ENCODE measurements at places on chromosomes 12 and 14.

DNA sequence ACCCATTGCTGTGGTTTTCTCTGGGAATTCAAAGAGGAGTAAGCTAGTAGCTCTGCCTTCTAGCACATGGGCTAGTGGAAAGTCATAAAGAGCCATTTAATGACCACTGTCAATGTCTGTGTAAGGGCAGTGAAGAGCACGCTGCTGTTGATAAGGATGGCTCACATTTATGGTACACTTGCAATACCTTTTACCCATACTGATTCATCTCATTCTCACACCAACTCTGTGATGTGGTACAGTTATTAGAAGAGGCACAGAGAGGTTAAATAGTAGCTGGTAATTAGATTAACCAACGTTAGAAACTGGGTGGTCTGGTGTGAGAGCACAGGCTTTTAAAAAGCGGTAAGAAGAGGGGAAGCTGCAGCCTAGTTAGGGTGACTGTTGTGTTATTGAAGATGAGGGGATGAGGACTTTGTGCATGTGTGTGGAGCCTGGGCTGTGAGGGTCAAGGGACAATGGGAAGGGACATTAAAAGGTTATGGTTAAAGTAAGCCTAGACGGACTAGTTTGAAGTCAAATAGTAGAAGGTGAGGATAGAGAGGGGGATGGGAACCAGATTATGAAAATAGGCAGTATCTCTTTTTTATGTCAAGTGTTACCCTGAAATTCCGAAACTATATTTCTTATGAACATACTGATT lies 25.2 kb downstream of the RASSF3 start:
- no peak for DNase-seq

DNA sequence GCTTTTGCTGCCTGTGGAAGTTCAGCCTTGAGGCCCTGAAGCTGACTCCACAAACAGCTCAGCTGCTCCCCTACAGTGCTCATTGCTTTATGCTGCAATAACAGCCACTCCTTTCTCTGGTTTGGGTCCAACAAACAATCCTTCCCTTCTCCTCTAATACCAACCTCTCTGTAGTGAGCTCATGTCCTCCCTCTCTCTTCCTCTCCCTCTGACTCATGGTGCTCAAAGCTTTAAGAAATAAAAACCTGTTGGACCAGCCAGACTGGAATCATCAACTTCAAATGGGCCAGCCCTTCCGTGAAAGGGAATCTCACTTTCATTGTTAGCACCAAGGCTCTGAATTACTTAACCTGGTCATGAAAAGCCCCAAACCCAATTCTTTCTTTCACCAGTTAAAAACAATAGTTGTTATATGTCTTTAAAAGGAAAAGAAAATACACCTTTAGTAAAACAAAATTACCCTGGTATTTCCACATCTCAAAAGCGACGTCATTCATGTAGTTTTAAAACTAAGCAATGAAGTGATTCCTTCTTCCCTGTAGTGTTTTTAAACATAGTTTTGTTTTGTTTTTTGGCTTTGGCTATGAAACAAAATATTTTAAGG lies 126.4 kb downstream of the DUSP6 start:
- peak; percentile 99 for DNase-seq

- no peak for DNase-seq
These were observed 117.3 kb upstream of the CAND1 start for GRCh38 chr12:67151886-67152285.

DNA sequence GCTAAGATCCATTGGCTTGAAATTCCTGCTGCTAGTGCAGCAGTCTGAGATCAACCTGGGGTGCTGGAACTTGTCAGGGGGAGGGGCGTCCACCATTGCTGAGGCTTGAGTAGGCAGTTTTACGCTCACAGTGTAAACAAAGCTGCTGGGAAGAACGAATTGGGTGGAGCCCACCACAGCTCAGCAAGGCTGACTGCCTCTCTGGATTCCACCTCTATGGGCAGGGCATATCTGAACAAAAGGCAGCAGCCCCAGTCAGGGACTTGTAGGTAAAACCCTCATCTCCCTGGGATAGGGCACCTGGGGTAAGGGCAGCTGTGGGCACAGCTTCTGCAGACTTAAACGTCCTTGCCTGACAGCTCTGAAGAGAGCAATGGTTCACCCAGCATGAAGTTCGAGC lies 191.7 kb downstream of the ALG10B start:
- peak; percentile 69 for DNase-seq

Measured in HT-29 (cell line).